ENCODE measurements at places on chromosomes 12 and 14.

- no peak for DNase-seq
These were observed 446.4 kb downstream of the EGLN3 start for GRCh38 chr14:33504246-33505099.

DNA sequence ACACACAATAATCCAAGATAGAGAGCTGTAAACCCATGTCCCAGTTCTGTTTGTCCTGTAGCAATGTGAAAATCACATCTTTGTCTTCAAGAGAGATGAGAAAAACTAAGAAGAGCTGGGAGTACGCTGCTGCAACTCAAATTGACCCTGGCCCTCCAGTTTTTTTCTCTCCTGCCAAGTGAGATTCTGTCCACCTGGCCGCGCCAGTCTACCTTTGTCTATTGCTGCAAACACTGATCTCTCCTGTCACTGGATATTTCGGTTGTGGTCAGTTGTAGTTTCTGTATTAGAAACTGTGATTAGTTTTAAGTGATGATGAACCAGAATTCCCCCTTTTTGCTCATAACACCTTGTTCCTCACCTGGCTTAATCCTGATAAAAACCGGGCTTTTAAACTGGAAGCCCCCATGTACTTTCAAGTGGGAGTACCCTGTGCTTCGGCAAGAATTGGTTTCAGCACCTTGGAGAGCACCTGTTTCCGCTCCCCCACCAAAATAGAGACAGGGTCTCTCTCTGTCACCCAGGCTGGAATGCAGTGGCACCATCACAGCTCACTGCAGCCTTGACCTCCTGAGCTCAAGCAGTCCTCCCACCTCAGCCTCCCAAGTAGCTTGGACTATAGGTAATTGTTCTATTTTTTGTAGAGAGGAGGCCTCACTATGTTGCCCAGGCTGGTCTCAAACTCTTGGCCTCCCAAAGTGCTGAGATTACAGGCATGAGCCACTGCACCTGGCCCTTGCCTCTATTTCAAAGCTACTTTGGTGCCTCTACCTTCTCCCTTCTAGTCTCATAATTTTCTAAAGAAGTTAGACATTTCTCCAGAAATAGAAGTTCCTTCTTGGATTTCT is 156.8 kb downstream of the PHETA1 start:
- DNase-seq: no peak

DNA sequence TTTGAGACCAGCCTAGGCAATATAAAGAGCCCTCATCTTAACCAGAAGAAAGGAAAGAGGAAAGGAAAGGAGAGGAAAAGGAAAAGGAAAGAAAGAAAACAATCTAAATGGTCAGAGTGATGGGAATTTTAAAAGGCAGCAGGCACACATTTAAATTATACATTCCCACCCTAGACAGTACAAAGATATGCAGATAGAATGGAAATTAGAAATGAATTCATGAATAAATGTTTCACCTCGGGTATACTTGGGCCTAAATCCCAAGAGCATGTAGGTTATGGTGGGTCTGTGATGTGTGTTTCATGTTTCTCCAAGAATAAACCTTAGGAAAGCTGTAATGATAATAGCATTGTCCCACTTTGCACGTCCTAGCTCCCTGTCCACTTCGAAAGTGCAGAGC is 104.6 kb upstream of the SLCO1C1 start:
- DNase-seq: no peak

DNA sequence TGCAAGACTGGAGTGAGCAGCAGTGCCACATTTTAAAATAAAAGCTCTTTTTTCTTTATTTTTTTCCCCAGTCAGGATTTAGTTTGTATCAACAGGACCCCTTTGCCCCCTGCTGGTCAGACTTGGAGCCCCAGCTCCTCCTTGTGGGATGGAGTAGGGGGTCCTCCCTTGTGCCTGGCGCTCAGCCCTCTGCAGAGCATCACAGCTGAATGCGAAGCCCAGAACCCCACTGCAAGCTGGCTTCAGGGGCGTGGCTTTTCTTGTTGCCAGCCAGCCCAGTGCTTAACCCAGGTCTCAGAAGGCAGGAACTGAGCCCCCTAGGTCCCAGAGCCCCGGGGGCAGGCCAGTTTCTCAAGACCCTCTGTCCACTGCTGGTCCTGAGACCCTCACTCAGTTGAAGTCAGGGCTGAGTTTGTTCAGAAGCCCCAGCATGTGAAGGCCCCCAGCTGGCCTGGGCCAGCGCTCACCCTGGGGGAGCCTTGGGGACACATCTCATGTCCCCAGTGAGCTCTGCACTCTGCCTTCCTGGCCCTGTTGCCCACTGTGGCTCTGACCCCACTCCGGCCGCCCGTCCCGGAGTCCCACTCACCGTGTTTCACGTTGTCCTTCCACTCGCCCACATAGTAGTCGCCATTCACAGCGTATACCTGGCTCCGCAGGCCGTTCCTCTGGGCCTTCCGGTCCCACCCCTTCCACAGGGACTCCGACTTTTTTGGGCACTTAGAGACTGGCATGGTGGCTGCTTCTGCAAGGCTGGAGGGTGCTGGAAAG is 519 bp downstream of the MORN3 start:
- no peak for DNase-seq

GRCh38 chr14:72518809-72519377 is 375.0 kb downstream of the DPF3 start:
- no peak for DNase-seq

- no peak for DNase-seq
These were observed 18.6 kb upstream of the PTGR2 start for GRCh38 chr14:73833034-73833433.

DNA sequence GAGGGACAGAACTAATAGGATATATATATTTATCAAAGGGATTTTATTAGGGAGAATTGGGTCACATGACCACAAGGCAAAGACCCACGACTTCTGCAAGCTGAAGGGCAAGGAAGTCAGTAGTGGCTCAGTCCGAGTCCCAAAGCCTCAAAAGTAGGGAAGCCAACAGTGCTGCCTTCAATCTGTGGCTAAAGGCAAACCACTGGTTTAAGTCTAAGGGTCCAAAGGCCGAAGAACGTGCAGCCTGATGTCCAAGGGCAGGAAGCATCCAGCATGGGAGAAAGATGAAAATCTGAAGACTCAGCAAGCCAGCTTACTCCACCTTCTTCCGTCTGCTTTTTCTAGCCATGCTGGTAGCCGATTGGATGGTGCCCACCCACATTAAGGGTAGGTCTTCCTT is 157.9 kb upstream of the CRY1 start:
- DNase-seq: no peak

DNA sequence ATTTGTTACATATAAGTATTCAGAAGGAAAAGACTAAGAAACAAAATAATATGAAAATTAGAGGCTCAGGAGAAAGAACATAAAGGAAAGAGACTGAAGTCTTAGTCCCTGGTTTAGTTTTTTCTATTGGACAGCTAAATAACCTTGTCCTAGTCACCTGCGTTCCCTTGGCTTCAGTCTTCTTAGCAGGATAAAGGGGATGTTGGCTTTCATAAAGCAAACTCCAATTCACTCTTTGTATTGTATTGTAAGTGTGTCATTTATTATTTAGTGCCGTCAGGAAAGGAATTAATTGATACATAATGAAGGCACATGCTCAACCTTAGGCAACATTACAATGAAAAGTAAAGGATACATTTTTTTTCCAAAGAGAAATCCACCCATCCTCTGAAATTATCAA is 190.3 kb upstream of the PPFIA2 start:
- no peak for DNase-seq

DNA sequence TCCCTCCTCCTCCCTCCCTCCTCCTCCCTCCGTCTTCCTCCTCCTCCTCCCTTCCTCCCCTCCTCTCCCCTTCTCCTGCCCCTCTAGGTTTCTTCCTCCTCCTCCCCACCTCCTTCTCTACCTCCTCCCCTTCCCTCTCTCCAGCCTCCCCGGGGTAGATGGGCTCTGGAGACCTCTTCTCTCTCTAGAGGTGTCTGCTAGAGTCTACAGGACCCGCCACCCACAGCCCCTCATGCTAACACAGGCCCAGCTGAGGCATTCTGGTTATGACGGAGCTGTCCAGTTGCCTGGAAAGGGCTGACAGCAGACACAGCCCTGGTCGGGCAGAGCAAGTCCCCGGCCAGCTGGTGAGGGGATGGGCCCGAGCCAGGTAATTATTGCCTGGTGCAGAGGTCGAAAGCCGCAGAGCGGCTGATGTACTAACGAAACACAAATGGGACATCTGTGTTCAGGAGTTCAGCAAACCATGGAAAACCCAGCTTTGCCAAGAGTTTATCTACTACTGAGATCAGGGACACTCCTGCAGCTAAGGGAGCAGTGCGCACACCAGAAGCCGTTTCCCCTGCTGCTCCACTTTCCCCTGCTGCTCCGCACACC is 96.2 kb downstream of the PAPOLA start:
- DNase-seq: no peak

Data from C1 segment of cervical spinal cord (tissue), 14 donors.